ENCODE measurements at places on chromosomes 6 and 20. TPM values are rescaled to one million over a fixed set of nuclear protein-coding genes. Genes with fewer than 3 reads are reported as not detected.

The LPIN3 gene
- 11.0 TPM for total RNA-seq

The HAO1 gene
- not detected for total RNA-seq

The BIRC7 gene
- total RNA-seq = 0.31 TPM

The FABP7 gene
- total RNA-seq = 4.8 TPM

The FAM217A gene
- total RNA-seq = not detected

DNA sequence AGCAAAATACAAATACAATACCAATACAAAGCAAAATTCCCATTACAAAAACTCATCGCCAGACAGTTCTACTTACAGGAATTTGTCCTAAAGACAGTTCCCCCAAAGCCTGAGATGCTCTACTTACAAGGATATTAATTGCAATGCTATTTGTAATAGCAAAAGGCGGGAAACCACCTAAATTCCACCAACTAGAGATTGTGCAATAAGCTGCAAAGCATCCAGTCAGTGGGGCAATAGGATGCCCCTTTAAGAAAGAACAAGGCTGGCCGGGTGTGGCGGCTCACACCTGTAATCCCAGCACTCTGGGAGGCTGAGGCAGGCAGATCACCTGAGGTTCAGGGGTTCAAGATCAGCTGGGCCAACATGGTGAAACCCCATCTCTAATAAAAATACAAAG lies 39.1 kb downstream of the FAM209B start:
- DNase-seq = no peak

DNA sequence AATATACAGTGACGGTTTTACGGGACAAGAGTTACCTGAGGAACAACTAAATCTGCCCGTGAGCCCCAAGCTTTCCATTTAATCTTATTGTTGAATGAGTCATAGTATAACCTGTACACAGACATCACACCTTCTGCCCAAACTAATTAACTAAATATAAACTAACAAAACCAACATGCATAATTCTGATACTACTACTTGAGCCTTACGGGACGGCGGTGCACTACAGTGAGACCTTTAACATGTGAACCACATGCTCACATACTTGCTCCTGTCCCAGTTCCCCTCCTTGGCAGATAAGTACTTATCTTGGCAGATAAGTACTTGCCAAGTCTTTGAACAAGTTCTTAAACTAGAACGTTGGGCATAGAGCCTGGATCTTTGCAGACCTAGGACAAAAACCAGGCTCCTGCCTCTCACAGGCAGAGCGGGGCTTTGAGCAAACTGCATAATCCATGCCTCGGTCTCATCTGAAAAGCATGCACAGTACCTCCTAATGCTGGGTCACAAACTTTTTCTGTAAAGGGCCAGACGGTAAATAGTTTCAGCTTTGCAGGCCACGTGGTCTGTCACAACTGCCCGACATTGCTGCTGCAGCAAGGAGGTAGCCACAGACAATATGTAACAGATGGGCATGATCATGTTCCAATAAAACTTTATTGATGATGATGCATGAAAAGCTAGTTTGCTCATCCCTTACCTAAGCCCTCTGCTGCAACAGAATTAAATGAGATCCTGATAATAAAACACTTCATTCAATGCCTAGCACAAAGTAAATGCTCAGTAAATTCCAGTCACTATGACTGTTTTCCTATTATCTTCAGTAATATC lies 23.0 kb downstream of the ZNF217 start:
- DNase-seq = no peak

DNA sequence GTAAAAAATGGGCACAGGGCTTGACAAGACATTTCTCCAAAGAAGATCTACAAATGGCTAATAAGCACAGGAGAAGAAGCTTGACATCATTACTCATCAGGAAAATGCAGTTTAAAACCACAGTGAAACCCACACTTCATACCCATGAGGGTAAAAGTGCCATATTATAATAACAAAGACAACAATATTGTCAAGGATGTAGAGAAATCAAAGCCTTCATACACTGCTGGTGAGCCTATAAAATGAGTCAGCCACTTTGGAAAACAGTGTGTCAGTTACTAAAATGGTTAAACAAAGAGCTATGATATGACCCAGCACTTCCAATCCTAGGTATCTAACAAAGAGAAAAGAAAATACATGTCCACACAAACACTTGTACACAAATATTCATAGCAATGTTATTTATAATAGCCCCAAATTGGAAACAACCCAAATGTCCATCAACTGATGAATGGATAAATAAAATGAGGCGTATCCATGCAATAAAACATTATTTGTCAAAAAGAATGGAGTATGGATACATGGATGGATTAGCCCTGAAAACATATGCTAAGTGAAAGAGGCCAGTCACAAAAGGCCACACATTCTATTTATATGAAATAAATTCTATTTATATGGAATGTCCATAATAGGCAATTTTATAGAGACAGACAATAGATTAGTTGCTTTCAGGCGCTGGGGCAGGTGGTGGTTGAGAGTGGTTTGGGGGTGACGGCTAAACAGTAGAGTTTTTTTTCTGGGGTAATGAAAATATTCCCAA lies 11.5 kb upstream of the IL20RA start:
- DNase-seq = no peak

GRCh38 chr6:72589096-72589495 lies 32.8 kb upstream of the KCNQ5 start:
- peak; percentile 45 for DNase-seq

GRCh38 chr6:79612457-79612856 lies 18.7 kb upstream of the SH3BGRL2 start:
- DNase-seq = no peak

DNA sequence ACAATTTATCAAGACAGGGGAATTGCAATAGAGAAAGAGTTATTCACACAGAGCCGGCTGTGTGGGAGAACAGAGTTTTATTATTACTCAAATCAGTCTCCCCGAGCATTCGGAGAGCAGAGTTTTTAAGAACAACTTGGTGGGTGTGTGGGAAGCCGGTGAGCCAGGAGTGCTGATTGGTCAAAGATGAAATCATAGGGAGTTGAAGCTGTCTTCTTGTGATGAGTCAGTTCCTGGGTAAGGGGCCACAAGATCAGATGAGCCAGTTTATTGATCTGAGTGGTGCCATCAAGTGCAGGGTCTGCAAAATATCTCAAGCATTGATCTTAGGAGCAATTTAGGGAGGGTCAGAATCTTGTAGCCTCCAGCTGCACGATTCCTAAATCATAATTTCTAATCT lies 50.0 kb upstream of the ECI2 start:
- DNase-seq = no peak

DNA sequence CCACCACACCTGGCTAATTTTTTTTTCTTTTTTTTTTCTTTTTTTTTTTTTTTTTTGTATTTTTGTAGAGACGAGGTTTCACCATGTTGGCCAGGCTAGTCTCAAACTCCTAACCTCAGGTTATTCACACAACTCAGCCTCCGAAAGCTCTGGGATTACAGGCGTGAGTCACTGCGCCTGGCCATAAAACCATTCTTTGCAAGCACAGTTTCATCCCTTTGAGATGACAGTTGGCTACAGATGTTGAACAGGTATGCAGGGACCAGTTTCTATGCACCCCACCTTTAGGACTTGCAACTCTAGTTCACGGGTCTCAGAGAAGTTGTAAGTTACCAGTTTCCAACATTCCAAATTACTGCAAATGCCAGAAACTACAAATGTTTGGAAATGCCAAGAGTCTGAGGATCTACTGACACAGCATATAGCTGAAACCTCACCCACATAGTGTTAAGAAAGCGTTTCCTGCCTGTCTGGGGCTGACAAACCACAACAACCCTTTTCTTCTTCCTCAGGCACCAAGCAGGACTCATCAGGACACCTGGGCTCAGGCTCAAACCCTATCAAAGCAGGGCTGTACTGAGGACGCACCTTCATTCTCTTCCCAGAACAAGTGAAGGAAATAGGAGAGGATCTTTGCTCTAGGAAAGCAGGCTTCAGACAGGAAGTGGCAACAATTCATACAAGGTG lies 22.9 kb downstream of the ARHGAP18 start:
- DNase-seq = no peak

GRCh38 chr20:4554346-4554745 lies 167.4 kb upstream of the PRND start:
- no peak for DNase-seq

DNA sequence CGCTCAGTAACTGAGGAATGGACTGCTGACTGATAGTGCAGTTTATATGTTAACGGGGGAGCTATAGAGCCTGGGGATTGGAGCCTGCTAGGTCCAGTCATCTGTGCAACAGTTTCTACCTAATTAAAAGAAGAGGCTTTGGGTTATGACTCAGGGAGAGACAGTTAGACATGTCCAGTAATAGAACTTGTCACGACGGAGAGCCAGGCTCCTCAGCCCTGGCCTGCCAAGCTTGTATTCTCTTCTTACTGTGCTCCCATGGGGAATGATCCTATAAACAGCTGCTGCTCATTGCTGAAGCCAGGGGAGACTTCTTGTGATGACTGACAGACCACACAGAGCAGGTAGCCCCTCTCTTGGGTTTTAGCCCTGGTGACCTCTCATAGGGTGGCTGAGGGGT lies 69.3 kb downstream of the SYNJ2 start:
- no peak for DNase-seq

DNA sequence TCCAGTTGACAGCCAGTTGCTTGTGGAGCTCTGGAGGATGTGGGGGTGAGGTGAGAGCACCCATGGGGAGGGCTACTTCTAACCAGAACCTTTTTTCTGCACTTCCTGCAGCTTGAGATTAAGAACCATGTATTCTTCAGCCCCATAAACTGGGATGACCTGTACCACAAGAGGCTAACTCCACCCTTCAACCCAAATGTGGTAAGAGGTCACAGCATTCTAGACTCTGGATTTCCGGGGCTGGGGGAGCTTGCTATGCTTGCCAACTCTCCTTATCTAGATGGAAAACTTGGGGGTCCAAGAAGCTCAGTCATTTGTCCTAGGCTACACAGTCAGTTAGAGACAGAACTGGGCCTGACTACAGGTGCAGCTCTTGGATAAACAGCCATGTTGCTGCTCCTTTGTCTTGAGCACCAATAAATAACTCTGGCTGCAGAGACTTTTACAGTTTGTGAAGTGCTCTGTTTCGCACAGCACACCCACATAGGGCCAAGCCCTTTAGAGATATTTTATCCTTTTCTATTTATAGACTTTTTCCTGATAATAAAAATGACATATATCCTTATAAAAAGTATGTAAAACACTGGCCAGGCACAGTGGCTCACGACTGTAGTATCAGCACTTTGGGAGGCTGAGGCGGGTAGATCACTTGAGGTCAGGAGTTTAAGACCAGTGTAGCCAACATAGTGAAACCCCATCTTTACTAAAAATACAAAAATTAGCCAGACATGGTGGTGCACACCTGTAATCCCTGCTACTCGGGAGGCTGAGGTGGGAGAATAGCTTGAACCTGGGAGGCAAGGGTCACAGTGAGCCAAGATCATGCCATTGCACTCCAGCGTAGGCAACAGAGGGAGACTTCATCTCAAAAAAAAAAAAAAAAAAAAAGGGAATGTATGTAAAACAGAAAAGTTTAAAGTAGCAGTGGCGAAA lies 10.6 kb upstream of the IFT52 start:
- no peak for DNase-seq

DNA sequence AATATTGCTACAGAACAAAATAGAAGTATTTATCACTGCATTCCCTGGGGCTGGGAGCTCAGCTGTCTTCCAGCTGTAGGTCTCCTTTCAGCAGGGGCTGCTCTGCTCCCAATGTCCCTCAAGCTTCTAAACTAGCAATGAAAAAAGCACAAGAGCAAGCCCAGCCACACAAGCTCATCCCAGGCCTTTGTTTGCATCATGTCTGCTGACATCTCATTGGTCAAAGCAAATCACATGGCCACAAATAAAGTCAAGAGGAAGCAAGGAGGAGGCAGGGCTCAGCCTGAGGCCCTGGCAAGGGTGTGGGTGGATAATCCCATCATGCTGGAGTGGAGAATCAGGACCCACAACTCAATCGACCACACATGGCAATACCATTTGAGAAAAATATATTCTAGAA lies 2.2 kb upstream of the BFSP1 start:
- peak; percentile 60 for DNase-seq

DNA sequence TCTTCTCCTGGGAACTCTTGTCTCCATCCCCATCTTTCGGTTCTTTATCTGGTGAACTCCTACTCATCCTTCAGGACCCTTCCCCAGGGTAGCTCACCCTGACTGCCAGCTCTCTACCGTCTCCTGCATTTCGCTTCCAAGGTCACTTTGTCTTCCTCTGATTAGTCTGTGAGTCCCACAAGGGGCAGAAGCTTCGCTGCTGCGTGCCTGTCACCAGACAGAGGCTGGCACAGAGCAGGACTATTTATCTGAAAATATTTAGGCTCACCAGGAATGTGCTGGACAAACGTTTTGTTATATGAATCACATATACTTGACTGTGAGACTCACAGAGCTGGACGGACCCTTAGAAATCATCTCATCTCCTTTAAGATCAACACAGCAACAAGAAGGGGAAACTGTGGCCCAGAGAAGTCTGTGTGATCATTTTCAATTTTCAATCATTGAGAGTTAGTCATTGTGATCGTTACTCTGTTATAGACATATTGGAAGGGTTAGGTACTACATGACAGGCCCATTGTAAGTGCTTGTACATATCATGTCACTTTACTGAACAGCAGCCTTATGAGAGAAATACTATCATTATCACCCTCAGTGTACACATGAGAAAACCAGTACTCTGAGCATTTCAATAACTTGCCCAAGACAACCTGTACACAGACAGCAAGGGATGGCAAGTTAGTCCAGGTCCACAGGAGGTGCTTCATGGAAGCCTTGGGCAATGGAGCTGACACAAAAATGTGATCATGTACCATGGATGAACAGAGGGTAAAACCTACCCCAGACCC lies 51.4 kb downstream of the JPH2 start:
- no peak for DNase-seq

DNA sequence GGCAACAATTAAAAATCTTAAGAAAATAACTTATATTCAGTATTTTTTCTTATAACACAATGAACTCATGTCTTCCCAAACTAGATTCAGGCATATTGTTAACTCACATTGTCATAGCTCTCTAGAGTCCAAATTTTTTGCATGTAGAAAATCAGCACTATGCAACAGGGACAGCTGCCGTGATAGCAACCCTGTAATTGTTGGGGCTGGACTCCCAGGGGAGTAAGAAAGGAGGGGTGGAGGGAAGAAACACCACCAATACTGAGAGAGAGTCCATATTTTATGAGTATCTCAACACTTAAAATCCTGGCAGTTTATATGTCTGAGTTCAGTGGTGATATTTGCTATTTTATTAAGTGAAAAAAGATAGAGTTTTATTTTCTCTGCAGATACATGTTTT lies 89.6 kb upstream of the HS3ST5 start:
- DNase-seq = peak; percentile 34

DNA sequence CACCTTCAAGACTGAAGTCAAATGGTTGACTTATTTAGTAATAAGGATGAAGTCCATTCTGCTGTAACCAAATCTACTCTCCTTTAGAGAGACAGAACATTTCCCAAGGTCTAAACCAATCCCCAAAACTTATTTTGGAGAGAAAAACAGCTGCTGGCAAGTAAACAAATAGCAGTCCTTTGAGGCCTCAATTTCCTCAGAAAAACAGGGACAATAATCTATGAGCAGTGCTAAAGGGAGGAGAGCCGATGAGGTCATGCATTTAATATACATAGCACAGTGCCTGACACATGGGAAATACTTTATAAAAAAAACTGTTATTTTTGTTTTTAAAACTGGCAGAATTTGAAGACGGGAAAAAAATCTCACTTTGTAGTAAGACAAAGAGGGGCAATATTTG lies 526.0 kb downstream of the EPM2A start:
- DNase-seq = no peak

Measured in tongue (tissue), 3 donors.